Posterior vena cava (tissue), 2 donors: ENCODE measurements at places on chromosomes 6 and 20. TPM values are rescaled to one million over a fixed set of nuclear protein-coding genes. Genes with fewer than 3 reads are reported as not detected.

- no peak for DNase-seq
Observed at GRCh38 chr6:129875610-129876520, 14.8 kb upstream of the TMEM244 start.

- no peak for DNase-seq
Observed at GRCh38 chr6:25833136-25833535, 1.3 kb upstream of the SLC17A1 start.

GRCh38 chr6:66065313-66065712 lies 358.3 kb upstream of the EYS start:
- DNase-seq = no peak

DNA sequence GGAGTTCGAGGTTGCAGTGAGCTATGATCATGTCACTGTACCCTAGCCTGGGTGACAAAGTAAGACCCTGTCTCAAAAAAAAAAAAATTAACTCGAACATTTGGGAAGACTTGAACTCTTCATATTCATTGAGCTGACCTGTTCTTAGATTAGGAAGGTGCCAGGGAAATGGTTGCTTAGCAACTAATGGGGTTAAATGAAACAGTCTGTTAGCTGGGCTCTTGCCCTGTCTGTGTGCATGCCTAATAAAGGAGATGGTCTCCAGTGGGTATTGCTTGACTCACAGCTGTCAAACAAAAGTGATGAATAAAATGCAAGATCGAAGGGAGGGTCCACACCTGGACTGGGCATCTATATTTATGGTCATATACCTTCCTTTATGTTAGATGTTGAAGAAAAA lies 101.8 kb downstream of the KLHL32 start:
- no peak for DNase-seq

- no peak for DNase-seq
Observed at GRCh38 chr20:11943778-11944177, 26.1 kb downstream of the BTBD3 start.

DNA sequence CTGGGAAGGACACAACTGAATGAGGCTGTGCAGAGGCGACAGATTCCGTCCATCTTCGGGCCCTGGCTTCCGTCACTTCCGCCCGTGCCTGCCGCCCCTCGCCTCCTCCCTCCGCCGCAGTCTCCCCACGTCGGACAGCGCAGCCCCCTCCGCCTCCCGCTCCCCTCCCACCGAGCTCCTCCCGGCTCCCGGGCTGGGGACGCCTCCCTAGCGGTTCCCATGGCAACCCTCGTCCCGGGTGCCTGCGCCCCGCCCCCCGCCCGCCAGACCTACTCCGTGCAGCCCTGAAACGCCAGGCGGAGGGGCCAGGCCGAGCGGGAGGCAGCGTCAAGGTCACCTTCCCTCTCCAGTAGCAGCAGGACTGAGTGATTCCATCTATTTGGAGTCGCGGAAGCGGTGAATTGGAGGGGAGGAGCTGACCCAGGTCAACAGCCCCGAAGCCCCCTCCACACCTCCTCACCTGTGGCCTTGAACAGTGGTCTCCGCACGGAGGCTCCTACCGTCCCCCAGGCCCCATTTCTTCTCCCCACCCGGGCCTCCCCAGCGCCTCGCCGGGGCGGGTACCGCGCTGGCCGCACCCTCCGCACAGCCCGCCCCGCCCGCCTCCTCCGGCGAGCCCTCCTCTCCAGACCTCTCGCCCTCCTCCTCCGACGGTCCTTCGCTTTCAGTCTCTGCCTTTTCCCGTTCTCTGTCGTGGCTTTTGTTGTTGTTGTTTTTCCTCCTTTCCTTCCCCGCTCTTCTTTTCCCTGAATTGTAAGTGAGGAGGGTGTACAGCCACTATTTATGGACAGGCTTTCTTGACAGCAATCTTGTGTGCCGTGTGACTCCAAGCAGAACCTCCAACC lies 951 bp downstream of the NRSN2 start:
- peak; percentile 96 for DNase-seq

GRCh38 chr6:79608334-79609224 lies 22.6 kb upstream of the SH3BGRL2 start:
- DNase-seq = no peak

GRCh38 chr6:157494132-157494710 lies 113.2 kb downstream of the ZDHHC14 start:
- no peak for DNase-seq

- no peak for DNase-seq
Observed at GRCh38 chr6:149275621-149276020, 41.9 kb upstream of the TAB2 start.

GRCh38 chr6:36598739-36599318 lies 4.7 kb downstream of the SRSF3 start:
- no peak for DNase-seq

GRCh38 chr20:50982363-50982762 lies 23.7 kb downstream of the MOCS3 start:
- DNase-seq = peak; percentile 86

DNA sequence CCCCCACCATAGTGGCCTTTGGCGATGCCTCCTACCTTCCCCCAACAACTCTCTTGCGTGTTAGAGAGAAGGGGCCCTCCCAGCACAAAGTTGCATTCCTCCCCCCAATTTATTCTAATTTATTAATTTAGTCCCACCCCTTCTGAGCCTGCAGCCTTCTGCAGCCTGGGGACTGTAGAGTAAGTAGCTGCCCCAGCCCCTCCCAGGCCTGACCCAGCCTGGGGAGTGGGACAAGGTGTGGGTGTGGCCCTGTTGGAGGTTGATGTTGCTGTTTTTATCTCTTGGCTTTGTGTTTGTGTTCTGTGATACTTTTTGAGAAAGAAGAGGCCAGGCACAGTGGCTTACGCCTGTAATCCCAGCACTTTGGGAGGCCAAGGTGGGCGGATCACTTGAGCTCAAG lies 49.4 kb downstream of the ORC3 start:
- no peak for DNase-seq

DNA sequence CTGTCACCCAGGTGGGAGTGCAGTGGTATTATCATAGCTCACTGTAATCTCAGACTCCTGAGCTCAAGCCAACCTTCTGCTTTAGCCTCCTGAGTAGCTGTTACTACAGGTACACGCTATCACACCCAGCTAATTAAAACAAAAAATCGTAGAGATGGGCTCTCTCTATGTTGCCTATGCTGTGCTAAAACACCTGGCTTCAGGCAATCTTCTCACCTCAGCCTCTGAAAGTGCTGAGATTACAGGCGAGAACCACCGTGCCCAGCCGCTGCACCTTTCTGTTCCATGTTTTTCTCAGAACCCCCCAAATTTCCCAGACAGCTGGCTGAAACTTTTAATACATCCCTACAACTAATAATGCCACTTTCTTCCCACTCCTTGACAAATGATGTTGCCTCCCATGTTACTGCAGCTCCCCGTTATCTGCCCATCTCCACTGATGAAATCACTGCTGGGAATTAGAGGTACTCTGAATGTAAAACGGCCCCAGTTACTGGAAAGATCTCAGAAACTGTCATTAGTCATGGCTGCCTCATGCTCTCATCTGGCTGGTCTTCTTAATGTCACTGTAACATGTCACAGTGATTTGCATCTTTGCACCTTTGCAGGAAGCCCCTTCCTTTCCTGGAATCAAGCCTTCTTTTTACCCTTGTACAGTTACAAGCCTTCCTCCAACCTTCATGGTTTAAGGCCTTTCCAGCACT lies 697.5 kb downstream of the PRKN start:
- no peak for DNase-seq

DNA sequence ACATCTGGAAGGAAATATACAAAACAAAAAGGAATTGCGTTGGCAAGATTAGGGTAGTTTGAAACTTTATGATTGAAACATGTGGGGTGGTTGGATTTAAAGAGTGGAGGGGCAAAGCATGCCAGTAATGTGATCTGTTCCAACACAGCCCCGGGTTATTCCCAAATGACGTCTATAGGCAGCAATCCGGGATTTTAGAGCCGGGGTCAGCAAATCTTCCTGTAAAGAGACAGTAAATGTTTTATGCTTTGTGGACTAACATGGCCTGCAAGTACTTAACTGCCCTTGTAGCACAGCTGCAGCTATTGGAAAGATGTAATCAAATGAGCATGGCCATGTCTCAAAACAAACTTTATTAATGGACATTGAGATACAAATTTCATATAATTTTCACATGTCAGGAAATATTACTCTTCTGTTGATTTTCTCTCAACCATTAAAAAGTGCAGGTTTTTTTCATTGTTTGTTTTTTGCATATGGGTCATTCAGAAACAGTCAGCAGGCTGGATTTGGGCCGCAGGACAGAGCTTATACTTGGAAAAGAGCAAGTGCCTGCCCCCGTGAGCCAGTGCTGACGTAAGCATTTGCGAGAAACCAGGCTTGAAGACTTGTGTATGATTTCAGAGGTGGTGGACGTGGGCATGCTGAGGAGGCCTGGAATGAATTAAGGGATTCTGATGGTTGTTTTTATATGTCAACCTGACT lies 136.5 kb downstream of the DOK5 start:
- no peak for DNase-seq

- DNase-seq = no peak
Observed at GRCh38 chr20:49646126-49646525, 67.6 kb downstream of the B4GALT5 start.

GRCh38 chr6:110875548-110876169 lies 1.1 kb downstream of the AMD1 start:
- DNase-seq = peak; percentile 90

GRCh38 chr20:19913927-19914614 lies 103.1 kb upstream of the NAA20 start:
- DNase-seq = no peak

DNA sequence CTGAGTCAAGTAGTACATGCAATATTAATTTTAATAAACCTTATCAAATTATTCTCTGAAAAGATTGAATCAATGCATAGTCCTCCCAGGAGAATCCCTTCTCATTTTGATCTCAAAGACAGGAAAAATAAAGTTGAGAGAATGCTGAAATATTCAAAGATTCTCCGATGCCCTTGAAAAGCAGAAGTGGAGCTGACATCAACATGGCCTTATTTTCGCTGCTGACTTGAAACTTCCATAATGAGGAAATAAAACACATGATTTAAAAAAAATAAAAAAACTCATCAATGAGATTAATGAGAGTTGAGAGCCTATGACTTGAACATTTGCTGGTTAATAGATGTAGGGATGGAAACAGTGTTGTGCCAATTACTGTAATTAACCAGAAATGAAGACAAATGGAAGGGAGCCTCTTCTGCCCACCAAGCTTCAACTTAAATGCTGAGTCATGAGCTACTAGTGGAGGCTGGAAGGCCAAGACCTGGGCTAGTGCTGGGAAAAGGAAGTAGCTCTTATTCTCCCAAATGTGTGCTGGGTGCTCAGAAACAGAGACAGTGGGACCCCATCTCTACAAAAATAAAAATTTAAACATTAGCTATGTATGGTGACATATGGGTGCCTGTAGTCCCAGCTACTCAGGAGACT lies 139.9 kb downstream of the BFSP1 start:
- DNase-seq = no peak

GRCh38 chr6:4299476-4299875 lies 164.1 kb upstream of the ECI2 start:
- DNase-seq = no peak

- peak; percentile 98 for DNase-seq
Observed at GRCh38 chr6:3848925-3849605, at the start of gene FAM50B. TSS of gene FAM50B (plus strand) at chr6:3849373. CDS start at chr6:3849812, 439 bp downstream.

GRCh38 chr6:168208854-168209253 lies 110.7 kb downstream of the DACT2 start:
- peak; percentile 25 for DNase-seq

DNA sequence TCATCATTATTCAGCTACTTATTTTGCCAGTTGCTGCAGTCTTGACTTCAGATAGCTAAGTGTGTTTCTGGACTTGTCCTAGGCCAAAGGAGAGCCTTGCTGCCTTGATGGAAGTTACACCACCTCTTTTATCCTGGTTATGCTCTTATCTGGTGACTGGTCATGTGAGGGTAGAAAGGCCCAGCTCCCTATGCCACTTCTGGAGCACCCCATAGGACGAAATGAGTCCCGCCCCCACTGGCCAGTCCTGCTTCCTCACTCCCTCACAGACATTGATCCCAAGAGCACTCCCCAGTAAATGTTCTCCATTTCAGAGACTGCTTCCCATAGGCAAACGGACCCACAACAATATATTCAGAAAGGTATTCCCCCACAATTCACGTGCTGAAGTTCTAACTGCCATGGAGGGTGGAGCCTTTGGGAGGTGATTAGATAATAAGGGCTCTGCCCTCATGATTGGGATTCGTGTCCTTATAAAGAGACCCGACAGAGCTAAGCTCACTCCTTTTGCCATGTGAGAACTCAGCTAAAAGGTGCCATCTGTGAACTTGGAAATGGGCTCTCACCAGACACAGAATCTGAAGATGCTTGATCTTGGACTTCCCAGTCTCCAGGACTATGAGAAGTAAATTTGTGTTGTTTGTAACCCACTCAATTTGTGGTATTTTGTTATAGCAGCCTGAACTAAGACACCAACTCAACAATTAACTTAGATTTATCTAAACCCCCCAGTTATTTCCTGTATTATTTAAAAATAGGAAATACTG lies 21.5 kb upstream of the ELOVL2 start:
- no peak for DNase-seq

DNA sequence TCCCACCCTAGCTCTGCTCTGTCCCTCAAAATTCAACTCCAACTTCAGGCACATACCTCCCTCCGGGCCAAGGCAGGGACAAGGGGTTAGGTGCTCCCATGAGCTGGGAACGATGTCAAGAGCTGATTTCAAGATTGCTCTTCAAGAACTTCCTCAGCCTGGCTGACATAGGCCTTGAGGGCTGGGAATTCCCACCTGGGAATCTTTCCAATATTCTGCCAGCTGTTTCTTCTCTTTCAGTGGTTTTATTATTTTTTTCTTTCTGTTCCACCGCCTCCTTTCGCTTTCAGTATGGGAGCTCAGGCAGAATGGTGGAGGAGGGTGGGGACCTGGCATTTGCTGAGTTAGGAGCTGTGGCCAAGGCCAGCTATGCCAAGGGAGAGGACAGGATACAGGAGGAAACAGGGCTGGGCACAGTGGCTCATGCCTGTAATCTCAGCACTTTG lies 33.7 kb downstream of the SRSF3 start:
- DNase-seq = peak; percentile 80

- no peak for DNase-seq
Observed at GRCh38 chr6:13141387-13141786, 186.9 kb downstream of the TBC1D7 start.

DNA sequence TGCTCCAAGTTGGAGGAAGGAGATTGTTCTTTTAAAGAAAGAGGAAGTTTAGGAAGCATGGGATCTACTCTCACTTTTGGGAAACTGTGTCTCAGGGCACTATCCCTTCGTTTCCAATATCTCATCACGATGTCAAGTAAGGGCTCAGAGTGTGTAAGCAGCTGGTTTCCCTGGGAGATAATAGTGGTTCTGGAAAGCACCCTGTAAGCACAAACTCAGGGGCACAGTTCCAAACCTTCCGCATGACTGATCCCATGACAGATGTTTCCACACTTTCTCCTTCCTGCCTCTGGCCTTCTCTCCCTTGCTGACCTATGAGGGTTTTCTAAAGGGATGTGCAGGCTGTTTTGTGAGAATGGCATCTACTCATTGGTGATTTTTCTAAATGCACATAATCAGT lies 33.9 kb downstream of the ADTRP start:
- DNase-seq = peak; percentile 88

Gene PKHD1
- total RNA-seq = not detected

Gene MUC21
- not detected for total RNA-seq

Gene IER3
- 51.5 TPM for total RNA-seq

Gene DEFB116
- not detected for total RNA-seq

Gene PDYN
- total RNA-seq = not detected

Gene ASIP
- not detected for total RNA-seq

Gene RIMS1
- 23.0 TPM for total RNA-seq

Gene GDAP1L1
- not detected for total RNA-seq

Gene OR12D3
- total RNA-seq = not detected

Gene SNRNP48
- 8.9 TPM for total RNA-seq

Gene GGTLC1
- not detected for total RNA-seq

Gene CCN6
- total RNA-seq = not detected

Gene TRMT11
- total RNA-seq = 22.4 TPM

Gene SGK2
- 1.3 TPM for total RNA-seq

Gene LHFPL5
- total RNA-seq = not detected

Gene ULBP3
- total RNA-seq = 1.2 TPM
